ENCODE measurements at places on chromosomes 2 and 18.

DNA sequence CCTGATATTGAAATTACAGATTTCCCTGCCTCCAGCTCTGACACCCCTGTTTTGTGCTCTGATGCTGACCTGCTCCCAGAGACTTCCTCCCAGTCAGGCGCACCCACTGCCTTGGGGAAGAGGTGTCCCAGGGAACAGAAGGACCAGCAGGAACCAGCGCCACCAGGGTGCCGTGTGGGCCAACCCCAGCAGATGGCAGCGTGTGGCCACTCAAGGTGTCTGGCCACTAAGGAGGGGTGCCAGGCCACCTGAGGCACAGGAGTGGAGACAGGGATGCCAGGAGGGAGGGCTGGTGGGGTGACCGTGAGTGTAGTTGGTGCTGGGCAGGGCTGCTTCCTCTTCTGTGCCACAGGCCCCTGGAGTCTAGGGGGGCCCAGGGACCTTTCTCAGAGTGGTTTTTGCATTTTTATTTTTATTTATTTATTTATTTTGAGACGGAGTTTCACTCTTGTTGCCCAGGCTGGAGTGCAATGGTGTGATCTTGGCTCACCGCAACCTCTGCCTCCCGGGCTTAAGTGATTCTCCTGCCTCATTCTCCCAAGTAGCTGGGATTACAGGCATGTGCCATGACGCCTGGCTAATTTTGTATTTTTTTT lies 56.0 kb downstream of the TEX44 start:
- peak; percentile 57 for DNase-seq

GRCh38 chr18:21463718-21464117 lies 136.8 kb downstream of the ESCO1 start:
- no peak for DNase-seq

- DNase-seq = no peak
These were observed 72.5 kb downstream of the GALR1 start for GRCh38 chr18:77321823-77322805.

GRCh38 chr2:73762571-73762970 lies 17.3 kb downstream of the DUSP11 start:
- no peak for DNase-seq

DNA sequence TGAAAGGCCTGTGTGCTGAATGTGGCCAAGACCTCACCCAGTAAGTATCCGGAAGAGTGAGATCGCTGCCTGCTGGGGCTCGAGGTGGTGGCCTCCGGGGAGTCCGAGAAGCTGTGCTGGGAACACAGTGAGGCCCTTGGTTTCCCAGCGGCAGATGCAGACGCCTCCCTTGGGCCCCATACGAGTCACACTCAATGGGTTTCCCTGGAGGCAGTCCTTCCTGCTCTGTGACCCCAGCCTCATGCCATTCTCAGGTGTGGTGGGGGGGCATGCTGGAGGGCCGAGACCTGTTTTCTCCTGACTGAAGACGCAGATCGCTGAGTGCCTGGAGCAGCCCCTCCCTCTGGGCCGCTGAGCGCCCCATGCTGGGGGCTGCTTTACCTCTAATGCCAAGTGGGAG lies 15.7 kb downstream of the CTDP1 start:
- no peak for DNase-seq

DNA sequence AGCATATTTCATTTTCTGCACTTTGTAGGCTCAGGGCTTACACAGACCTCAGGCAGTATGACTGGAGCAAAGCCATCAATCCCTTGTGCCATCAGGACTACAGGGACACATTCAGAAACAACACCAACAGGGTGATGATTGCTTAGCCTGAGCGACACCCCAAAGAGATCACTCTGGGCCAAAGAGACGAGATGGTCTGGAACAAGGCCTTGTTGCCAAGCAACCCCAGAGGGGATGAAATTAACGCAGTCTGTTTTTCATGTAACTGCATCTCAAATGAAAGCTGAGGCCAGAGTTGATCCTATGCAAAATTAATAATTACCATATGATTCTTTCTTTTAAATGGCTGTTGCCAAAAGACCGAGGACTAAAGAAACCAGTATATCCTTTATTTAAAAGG lies 20.2 kb upstream of the B3GNT2 start:
- no peak for DNase-seq

- DNase-seq = no peak
These were observed 282.7 kb downstream of the EPHA4 start for GRCh38 chr2:221289389-221289788.

DNA sequence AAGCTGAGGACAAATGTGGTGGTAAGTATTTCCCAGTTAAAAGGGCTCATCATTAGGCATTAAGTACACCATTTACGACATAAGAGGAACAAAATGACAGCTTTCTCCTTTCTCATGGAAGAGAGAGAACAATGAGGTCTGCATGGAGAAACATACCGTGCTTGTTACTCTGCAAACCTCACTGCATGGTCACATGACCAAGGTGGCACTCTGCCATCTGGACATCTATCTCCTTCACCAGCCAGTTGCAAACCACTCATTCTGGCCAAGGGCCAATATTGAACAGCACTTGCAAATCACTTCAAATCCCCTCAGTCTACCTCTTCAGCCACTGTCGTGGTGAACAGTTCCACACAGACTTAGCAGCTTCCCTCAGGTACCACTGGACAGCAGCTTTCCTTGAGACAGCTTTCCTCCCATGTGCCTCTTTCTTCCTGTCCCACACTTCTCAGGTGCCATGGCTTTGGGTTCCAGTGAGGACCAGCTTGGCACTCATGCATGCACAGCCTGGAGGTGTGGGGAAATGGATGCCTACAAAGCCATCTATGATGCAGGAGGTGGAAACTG lies 29.5 kb upstream of the DPP4 start:
- DNase-seq = no peak

- no peak for DNase-seq
These were observed 104.6 kb upstream of the CTDP1 start for GRCh38 chr18:79574938-79575525.

- no peak for DNase-seq
These were observed 665.8 kb upstream of the ZEB2 start for GRCh38 chr2:145185696-145186095.

GRCh38 chr2:241217320-241218031 lies 29.0 kb downstream of the ANO7 start:
- DNase-seq = no peak

DNA sequence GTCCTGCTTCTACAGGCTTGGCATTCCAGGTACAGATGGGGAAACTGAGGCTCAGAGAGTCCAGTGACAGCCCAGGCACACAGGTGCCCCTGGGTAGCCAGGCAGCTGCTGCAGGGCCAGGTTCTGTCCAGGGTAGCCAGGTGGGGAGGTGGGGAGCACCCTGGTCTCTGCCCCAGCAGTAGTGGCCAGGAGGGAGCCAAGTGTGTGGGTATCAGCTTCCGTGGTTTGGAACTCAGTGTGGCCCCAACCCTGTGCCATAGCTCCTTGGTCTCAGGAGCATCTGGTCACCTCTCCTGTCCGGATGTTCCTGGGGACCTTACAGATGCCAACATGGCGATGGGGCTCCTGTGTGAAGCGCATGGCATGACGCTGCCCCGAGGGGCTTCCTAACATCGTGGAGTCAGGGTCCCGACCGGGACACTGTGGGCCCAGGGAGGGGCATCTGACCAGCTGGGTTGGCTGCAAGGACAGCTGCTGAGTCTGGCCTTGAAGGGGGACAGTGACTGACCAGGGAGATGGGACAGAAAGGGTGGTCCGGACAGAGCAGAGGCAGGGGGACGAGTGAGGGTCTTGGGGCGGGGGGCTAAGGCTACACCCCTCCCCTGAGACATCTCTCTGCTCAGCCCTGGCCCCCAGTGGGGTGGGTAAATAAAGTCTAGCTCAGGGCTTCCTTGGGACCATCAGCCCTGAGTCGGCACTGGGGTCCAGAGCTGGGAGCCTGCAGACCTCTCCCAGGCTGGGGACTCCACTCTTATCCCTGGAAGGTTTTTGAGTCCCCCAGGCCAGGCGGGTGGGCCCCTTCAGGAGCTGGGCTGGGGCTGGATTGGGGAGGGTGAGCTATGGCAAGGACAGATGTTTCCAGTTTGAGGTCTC lies 76.0 kb upstream of the SMAD7 start:
- no peak for DNase-seq

DNA sequence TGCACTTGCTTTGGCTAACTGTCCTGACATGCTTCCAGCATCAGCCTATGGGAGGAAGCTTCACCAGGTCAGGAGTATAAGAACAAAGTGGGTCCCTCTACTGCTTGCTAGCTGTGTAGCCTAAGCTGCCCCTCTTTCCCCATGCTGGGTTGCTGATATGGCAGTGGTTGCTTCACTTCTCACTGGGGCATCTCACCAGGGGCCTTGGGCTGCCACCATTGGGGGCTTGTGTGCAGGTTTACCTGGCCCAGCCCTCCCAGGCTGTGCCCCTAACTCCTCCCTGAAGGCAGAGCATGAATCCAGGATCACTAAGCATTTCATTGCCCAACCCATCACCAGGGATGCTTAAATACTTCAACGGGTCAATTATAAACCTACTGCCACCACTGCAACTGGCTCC lies 817.1 kb upstream of the TMEFF2 start:
- DNase-seq = no peak

DNA sequence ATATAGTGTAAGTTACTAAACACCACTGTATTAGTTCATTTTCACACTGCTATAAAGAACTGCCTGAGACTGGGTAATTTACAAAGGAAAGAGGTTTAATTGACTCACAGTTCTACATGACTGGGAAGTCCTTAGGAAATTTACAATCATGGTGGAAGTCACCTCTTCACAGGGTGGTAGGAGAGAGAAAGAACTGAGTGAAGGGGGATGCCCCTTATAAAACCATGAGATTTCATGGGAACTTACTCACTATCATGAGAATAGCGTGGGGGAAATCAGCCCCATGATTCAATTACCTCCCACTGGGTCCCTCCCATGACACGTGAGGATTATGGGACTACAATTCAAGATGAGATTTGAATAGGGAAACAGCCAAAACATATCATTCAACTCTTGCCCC lies 618.0 kb downstream of the NYAP2 start:
- no peak for DNase-seq

DNA sequence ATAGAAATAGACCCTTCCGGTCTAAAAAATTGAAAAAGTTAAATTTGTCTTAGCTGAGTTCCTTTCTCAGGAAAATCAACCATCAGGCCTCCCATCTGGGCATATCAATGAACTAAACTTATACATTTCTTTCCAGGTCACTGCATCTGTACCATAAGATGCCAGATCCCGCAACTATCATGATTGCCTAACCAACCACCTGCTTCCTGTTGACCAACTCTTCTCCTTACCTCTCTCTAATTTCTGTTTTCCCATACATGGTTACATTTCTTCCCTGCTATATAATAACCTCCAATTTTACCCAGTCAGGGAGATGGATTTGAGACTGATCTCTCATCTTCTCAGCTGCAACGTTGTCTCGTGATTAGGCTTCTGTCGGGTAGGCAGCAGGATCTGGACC lies 228.7 kb downstream of the FSIP2 start:
- no peak for DNase-seq
